Femur (tissue), 1 donor: ENCODE measurements at places on chromosomes 5 and 9.
A peak's percentile ranks its signal among the peaks of the same experiment; 100 is the strongest.

- no peak for DNase-seq
Measured at GRCh38 chr9:124853605-124854143, 414 bp downstream of the WDR38 start.

DNA sequence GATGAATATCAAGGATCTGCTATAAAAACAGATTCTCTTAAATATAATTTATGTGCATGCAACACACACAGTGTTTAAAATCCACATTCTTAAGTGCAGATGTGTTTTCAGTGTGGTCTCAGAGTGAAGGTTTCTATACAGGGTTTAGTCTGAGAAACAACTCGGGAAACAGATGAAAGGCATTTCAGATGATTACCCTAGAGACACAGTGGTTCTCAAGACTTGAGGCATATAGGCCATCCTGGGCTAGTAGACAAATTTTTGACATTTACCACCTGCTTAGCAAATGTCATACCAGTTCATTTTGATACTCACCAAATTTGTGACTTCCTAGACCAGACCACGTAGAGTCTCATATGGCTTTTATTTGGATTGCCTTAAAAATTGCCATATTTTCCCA lies 216.5 kb downstream of the ARL15 start:
- no peak for DNase-seq

GRCh38 chr5:180724944-180725343 lies 14.9 kb downstream of the OR2Y1 start:
- DNase-seq, result no peak

- DNase-seq, result no peak
Measured at GRCh38 chr5:94830520-94830919, 212.1 kb downstream of the SLF1 start.

DNA sequence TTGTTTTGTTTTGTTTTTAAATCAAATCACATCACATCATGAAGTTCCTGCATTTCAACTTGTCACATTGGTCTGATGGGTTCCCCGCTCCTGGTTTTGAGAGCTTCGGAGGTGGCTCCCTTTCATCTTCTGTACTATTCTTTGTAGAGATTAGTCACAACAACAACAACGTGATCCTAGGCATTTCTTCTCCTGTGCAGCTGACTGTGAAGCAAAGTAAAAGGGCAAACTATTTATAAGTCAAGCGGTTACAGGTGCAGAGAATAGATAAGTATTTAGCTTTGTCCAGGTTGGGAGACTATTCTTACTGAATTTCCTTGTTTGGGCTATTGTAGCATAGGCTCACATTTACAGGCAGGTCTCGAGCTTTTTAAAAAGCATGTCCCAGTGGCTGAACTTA lies 197.7 kb upstream of the CDKN2B start:
- no peak for DNase-seq

- no peak for DNase-seq
Measured at GRCh38 chr5:62312036-62312435, 6.0 kb downstream of the KIF2A start.

GRCh38 chr9:104746285-104746684 lies 1.2 kb upstream of the NIPSNAP3A start:
- no peak for DNase-seq

- no peak for DNase-seq
Measured at GRCh38 chr5:173505634-173506033, 110.8 kb downstream of the BOD1 start.

DNA sequence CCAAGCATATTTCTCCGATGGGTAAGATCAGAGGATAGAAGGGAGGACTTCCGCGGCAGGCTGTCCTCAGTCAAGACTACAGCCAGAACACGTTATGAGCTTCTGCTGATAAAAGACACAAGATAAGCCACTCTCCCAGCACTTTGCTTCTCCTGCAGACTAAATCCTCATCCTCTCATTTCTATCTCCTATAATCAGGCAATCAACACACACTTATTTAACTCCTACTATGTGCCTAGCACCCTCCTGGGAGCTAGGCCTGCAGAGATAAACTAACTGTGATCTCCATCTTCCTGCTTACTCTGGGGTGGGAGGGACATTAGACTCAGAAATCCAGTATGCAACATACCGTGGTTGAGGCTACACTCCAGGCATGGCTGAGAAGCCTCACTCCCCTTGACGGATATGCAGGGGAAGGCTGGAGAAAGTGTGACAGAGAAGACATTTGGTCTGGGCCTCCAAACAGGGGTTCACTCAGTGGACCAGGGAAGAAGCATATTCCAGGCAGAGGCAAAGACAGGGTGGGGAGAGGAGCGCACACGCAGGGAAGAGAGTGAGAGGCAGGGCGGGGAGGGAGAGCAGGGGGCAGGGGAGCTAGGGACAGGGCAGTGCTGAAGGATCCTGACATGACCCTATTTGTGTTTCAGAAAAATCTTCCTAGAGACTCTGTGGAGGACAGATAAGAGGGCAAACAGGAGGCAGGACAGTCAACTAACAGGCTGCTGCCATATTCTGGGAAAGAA lies 274.1 kb downstream of the DENND1A start:
- no peak for DNase-seq

DNA sequence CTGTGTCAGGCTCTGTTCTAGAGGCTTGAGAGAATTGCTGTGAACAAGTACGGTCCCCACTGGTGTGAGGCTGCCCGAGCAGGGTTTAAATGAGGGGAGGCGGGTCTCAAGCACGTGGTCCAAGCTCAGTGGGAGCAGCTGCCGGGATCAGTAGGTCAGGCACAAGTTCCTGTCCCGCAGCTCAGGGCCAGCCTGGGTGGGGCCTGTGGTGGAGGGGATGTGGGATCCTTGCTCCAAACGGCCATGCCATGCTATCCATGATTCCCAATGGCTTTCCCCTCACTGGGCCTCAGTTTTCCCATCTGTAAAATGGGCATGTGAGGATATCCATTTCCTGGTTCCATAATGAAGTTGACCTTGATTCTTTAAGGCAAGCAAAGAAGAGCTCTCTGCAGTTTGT lies 17.1 kb downstream of the OBP2B start:
- no peak for DNase-seq

GRCh38 chr9:134213508-134213850 lies 49.1 kb upstream of the RNU6ATAC start:
- peak; percentile 24 for DNase-seq

- DNase-seq, result no peak
Measured at GRCh38 chr5:174145821-174146220, 100.3 kb downstream of the NSG2 start.

DNA sequence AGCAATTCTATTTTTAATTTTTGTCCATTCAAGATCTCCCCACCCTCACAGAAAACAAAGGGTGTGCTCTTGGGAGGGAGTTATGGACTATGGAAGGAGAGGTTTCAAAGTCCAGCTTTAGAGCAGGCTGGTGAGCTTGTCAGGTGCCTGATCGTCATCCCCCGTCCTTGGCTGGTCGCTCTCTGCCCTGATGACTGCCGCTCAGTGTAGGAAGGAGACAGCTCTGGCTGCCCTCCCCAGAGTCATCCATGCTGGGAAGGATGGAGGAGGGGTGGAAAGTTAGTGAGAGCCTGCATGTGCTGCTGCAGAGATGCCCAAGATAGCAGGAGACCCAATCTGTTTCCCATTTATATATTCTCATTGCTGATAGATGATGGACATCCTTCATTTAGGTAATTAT lies 96.6 kb downstream of the NLN start:
- no peak for DNase-seq

GRCh38 chr9:5448461-5449435 lies 1.6 kb upstream of the CD274 start:
- DNase-seq, result no peak

DNA sequence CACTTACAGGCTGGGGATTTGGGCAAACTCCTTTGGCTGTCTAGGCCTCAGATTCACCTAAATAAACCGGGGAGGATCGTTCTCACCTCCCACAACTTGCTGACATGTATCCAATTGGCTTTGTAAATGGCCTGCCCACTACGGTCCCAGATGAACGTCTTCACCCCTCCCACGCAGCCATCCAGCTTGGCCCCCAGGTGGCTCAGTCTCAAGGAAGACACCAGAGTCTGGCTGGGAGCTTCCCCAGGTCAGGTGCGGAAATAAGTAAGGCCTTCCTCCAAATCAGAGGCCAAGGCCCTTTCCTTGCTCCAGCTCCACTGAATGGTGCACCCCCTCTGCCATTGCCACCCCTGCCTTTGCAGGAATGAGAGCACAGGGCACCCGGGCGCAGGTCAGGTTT lies 11.4 kb downstream of the CIZ1 start:
- DNase-seq, result no peak

GRCh38 chr9:18626046-18626698 lies 152.2 kb downstream of the ADAMTSL1 start:
- no peak for DNase-seq

DNA sequence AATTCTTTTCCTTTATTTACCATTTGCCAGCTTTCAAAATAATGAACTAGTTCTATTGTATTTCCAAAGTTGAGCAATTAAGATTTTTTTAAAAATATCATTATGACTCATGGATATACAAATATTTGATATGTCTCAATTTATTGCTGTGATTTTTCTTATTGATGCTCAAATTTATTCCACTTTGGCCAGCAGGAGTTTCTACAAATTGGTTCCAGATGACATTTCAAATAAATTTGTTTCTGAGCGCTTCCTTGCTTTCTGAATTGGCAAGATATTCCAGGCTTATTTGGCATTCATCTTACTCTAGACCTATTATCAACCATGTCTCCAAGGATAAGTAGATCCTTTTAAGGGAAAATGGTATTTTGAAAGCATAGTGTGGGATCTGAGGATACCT lies 58.5 kb upstream of the TJP2 start:
- DNase-seq, result no peak

DNA sequence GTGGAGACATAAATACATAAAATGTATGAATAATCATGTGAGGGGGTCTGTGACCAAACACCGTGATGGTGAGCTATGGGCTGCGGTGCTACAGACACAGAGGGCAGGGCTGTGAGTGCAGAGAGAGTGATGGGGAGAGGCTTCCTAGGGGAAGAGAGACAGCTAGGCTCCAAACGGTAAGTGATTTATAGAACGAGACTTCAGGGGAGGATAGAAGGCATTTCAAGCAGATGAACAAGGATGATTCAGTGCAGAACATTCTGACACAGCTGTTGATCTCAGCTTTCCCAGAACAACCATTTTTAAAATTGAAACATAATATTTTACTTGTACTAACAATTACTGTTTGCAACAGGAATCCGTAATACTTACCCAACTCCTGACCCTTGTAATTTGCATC lies 100.7 kb downstream of the GAS1 start:
- DNase-seq, result no peak

- no peak for DNase-seq
Measured at GRCh38 chr9:96158909-96159575, 142.9 kb downstream of the HSD17B3 start.

GRCh38 chr5:151063142-151063989 lies 17.5 kb downstream of the TNIP1 start:
- no peak for DNase-seq

DNA sequence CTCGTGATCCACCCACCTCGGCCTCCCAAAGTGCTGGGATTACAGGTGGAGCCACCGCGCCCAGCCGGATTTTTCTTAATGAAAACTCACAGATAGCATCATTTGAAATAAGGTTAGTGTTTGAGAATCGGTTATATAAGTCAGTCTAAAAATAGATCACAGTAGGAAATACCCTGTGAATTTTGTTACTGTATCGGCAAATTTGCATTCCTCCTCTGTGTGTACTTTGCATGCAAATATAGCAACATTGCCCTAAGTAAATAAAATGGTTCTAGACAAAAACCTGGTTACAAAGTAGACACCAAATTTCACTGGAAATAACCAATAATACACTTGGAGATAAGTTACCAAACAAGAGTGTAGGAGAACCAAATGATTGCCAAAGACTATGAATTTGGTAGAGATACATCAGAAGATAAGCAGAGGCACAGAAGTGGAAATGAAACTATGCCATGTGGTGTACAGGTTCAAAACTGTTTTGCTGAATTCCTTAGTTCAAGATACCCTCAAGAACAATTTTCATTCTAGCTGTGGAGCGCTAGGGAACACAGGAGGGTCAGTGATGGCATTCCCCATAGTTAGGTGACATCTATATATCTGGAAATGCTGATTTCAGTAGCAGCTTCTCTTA lies 58.1 kb downstream of the ICE1 start:
- DNase-seq, result no peak

DNA sequence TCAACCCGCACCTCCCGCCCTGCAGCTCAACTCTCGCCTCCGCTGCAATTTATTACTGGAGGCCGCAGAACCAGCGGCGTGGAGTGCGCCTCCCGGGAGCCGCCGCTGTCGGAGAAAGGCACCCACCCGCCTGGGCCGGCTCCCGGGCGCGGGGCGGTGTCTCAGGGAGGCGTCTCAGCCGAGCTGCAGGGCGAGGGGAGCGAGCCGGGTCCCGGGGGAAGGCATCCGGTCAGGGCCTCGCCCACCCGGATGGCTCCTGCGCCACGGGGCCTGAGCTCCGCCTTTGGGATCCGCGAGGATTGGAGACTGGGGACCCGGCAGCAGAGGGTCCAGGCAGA lies 32.9 kb downstream of the TSPAN17 start:
- DNase-seq, result no peak

GRCh38 chr9:77453825-77454647 lies 194.1 kb downstream of the GNA14 start:
- no peak for DNase-seq

GRCh38 chr5:107464416-107464815 lies 206.3 kb downstream of the EFNA5 start:
- DNase-seq, result no peak

GRCh38 chr9:68749579-68750159 lies 44.6 kb downstream of the PIP5K1B start:
- no peak for DNase-seq

GRCh38 chr9:72952914-72953313 lies at the start of gene ALDH1A1:
Gene ALDH1A1, minus strand, starts transcription at chr9:72953053. Its CDS starts 53 bp downstream, at chr9:72953000.
- no peak for DNase-seq

DNA sequence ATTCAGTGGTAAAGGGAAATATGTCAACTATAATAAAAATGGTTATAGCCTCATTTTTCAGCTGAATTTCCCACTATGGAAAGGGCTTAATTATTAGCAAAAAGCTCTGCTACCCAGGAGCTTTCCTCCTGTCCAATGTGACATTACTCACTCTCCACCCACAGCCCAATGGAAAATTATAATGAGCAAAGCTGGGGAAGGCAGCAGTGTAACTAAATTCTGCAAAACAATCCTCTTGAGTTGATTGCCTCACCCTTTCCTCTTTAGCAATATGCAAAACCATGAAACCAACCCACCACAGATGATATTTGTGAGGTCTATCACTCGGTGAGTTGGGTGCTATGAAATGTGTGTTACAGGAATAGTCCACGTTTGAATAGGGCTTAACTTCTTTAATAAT lies 14.0 kb upstream of the PLPPR1 start:
- no peak for DNase-seq

GRCh38 chr9:135230817-135231520 lies 143.5 kb downstream of the OLFM1 start:
- DNase-seq, result no peak

DNA sequence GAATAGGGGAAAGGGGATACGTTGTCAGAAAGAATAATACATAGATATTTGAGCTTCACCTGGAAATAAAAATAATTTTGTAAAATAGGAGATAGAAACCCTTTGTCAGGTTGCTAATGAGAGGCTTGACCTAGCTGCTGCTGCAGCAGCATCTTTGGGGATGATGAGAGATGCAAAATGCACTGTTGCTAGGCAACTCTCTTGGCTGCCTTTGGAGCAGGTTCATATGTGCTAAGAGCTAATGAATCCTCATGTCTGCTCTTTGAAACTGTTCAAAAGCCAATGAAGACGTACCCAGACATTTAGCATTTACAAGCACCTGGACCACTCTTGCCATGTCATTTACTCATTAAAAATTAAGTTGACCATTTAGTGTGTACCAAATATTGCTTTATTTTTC lies 121.7 kb downstream of the FOCAD start:
- no peak for DNase-seq
